Aorta (tissue), 5 donors: ENCODE measurements at places on chromosomes 7 and 10. TPM values are rescaled to one million over a fixed set of nuclear protein-coding genes. Genes with fewer than 3 reads are reported as not detected.

DNA sequence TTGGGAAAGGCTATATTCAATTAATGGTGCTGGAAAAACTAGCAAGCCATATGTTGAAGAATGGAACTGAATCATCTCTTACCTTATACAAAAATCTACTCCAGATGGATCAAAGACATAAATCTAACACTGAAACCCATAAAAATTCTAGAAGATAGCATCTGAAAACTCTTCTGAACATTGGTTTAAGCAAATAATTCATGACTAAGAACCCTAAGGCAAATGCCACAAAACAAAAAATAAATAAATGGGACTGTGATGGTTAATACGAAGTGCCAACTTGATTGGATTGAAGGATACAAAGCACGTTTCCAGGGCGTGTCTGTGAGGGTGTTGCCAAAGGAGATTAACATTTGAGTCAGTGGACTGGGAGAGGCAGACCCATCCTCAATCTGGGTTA is 1130.0 kb downstream of the DNAJB9 start:
- no peak for DNase-seq
- H3K36me3 ChIP-seq, result no peaks in the 10 kb centered on the region
- no peaks in the 10 kb centered on the region for H3K4me1 ChIP-seq
- H3K27ac ChIP-seq, result no peak overlapping the region
- no peaks in the 10 kb centered on the region for H3K27me3 ChIP-seq

DNA sequence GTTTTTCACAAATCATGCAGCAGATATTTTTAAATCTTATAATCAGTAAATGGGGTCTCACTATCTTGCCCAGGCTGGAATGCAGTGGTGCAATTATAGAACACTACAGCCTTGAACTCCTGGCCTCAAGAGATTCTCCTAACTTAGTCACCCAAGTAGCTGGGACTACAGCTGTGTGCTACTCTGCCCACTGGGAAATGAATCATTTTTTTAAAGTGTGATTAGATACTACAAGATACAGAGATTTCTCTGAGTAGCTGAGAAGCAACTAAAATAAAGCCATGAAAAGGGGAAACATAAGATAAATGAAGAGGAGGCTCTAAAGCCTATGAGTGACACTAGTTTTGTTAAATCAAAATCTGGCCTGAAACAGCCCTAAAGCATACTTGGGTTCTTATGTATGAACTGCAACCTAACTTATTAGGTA is 119.7 kb downstream of the JMJD1C start:
- H3K27me3 ChIP-seq, result no peaks in the 10 kb centered on the region
- DNase-seq, result no peak

- H3K4me1 ChIP-seq, result no peaks in the 10 kb centered on the region
- H3K27ac ChIP-seq, result peak overlapping the region; percentile 96
- no peaks in the 10 kb centered on the region for H3K27me3 ChIP-seq
- DNase-seq, result no peak
Measured at GRCh38 chr10:4345877-4346646, 479.9 kb upstream of the AKR1E2 start.

DNA sequence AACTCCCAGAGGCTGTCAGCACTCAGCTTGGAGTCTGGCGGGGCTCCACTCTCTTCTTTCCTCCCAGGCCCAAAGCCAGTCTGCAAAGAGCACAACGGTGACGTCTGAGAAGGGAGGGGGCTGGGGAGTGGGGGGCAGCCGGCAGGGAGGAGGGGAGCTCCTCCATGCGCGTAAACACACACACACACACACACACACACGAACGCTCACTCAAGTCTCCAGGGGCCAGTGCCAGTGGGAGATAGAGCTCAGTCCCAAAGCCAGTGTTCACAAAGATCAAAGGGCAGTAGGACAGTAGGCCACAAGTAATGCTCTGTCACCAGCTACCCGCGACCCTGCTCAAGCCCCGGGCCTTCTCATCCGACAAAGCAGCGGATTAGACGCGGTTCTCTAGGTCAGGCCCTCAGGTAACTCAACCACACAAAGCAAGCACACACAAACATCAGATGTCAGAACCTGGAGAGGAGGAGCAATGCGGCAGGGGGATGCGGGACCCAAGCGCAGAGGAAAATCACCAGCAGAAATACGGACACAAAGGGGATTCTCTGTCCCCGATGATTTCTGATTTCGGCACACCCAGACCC is 19.9 kb downstream of the TCAF1 start:
- no peaks in the 10 kb centered on the region for H3K36me3 ChIP-seq
- no peaks in the 10 kb centered on the region for H3K4me1 ChIP-seq
- H3K4me3 ChIP-seq, result peak overlapping the region; percentile 88
- peak; percentile 46 for DNase-seq

Gene DNAJC12
- total RNA-seq, result 1.9 TPM

DNA sequence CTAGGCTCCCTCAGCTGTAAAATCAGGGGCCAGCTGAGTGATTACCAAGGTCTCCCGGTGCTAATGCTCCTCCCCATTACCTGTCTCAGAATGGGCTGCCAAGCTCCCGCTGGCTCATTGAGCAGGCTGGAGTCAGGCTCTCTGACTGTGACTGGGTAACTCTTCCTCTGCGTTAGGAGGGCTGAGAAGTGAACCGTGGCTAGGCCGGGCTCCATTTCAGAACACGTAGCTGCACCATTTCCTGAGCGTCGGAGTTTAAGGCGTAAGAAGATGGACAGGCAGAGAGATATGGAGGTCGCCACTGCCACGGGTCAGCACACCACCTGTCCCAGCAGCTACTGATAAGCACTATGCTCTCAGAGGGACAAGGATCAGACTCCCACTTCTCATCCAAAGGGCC is 250.3 kb downstream of the TCERG1L start:
- no peak overlapping the region for H3K4me3 ChIP-seq
- H3K36me3 ChIP-seq, result no peaks in the 10 kb centered on the region
- H3K27me3 ChIP-seq, result no peaks in the 10 kb centered on the region
- no peak overlapping the region for H3K27ac ChIP-seq
- peak; percentile 31 for DNase-seq

DNA sequence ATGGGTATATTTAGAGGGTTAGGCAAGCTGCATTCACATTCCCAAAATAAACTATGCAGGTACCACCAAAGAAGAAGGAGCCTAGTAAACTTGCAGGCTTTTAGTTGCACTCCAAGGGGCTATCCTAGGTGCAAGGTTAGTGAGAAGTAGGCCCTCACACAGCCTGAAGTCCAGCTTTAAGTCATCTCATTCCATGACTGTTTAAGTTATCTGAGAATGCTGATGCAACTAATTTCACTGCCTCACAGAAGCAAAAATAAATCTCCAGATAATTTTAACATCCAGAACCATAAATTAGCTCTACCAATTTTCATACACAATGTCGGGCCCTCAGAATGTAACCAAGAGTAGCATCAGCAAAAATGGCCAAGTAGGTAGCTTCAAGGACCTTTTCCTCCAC is 34.3 kb upstream of the HHEX start:
- H3K27ac ChIP-seq, result no peak overlapping the region
- no peak for DNase-seq
- H3K36me3 ChIP-seq, result no peaks in the 10 kb centered on the region
- H3K4me3 ChIP-seq, result no peak overlapping the region

GRCh38 chr7:47402941-47403866 is 178.7 kb downstream of the TNS3 start:
- no peaks in the 10 kb centered on the region for H3K36me3 ChIP-seq
- H3K27ac ChIP-seq, result no peak overlapping the region
- no peaks in the 10 kb centered on the region for H3K4me1 ChIP-seq
- no peaks in the 10 kb centered on the region for H3K27me3 ChIP-seq
- H3K4me3 ChIP-seq, result no peak overlapping the region
- DNase-seq, result no peak

GRCh38 chr10:102620138-102620590 is 24.1 kb upstream of the TRIM8 start:
- H3K36me3 ChIP-seq, result no peaks in the 10 kb centered on the region
- H3K27ac ChIP-seq, result no peak overlapping the region
- no peaks in the 10 kb centered on the region for H3K27me3 ChIP-seq
- no peaks in the 10 kb centered on the region for H3K4me1 ChIP-seq

- no peak for DNase-seq
- no peaks in the 10 kb centered on the region for H3K27me3 ChIP-seq
- H3K4me1 ChIP-seq, result no peaks in the 10 kb centered on the region
- H3K4me3 ChIP-seq, result no peak overlapping the region
- H3K27ac ChIP-seq, result no peak overlapping the region
Measured at GRCh38 chr7:23226844-23227450, 19.6 kb upstream of the GPNMB start.

Gene PDK4
- total RNA-seq, result 294 TPM

- no peak overlapping the region for H3K4me3 ChIP-seq
- DNase-seq, result no peak
- no peaks in the 10 kb centered on the region for H3K36me3 ChIP-seq
- no peaks in the 10 kb centered on the region for H3K4me1 ChIP-seq
- H3K27me3 ChIP-seq, result no peaks in the 10 kb centered on the region
Measured at GRCh38 chr7:26556061-26556881, 264.6 kb downstream of the SNX10 start.
